ENCODE measurements at places on chromosomes 2 and 18.

DNA sequence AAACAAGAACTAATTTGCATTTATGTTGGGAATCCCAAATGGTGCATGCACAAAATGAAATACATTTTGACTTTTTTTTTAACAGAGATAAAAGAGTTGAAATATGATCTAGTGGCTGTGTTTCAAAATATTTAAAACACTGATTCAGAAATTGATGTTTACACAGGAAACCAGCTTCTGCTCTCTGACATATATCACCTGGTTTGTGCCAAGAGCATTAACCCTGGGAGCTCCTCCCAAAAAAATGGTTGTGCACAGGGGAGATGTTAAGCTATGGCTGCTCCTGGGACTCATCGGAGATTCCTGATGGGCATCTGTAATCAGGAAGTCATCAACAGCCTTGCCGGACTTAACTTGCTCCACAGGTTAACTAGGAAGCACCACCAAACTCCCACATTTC is 65.2 kb upstream of the MAL start:
- DNase-seq: no peak

GRCh38 chr2:30152385-30152784 is 5.6 kb downstream of the YPEL5 start:
- no peak for DNase-seq

GRCh38 chr18:74926051-74926450 is 282.9 kb downstream of the PTGR3 start:
- no peak for DNase-seq

DNA sequence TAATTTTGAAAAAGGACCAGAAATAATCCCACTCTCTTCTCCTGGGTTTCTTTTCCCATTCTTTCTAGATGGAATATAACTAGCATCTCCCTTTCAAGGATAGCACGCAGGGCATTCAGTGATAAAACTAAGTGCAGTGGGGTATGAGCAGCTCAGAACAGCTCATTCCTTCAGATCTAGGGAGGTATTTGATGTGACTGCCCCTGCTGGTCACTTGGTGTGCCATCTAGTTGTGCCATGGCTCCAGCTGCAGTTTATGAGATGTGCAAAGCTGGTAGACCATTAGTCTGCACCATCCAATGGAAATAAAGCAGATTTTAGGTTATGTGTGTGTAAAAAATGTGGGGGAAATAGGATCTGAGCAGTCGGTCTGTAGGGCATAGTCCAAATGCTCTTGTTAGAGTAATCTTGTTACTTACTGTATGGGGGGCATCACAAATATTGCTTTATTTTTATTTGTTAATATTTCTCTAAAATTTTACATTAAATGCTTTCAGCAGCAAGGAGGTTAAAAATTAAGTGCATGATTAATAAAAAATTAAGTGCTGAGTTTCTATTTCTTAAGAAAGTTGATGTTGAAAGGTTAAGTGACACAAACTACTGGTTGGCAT is 38.9 kb downstream of the CTAGE1 start:
- peak; percentile 54 for DNase-seq

GRCh38 chr18:34624551-34624950 is 85.5 kb upstream of the DTNA start:
- no peak for DNase-seq

Measured in urothelium cell line (cell line).